ENCODE measurements at places on chromosomes 13 and 19. TPM values are rescaled to one million over a fixed set of nuclear protein-coding genes. Genes with fewer than 3 reads are reported as not detected.

Gene VSIG10L
- polyA plus RNA-seq: 0.25 TPM

Gene NLRP9
- not detected for polyA plus RNA-seq

Gene SARS2
- polyA plus RNA-seq: 72.4 TPM

Gene MICOS13
- 100 TPM for polyA plus RNA-seq

Gene ZNF550
- polyA plus RNA-seq: 3.3 TPM

Gene COL4A2
- polyA plus RNA-seq: 670 TPM

Gene PRSS57
- not detected for polyA plus RNA-seq
